Fibroblast of upper back skin (primary cell): ENCODE measurements at places on chromosomes 5 and 9.

DNA sequence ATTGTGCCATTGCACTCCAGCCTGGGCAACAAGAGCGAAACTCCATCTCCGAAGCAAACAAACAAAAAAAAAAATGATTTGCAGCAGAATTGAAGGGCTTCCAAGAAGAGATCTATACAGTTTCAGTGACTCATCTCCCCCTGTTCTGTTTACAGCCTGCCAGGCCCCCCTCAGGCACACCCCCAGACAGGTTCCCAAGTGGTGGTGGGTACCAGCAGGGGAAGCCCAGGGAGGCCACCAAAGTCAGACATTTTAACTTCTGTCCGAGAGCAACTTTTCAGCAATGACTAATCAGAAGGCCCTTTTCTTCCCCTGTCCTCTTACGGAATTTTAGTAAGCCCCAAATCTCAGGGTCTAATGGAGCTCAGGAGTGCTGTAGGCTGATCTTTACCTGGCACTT, 98.7 kb downstream of the PAX5 start:
- DNase-seq: no peak

DNA sequence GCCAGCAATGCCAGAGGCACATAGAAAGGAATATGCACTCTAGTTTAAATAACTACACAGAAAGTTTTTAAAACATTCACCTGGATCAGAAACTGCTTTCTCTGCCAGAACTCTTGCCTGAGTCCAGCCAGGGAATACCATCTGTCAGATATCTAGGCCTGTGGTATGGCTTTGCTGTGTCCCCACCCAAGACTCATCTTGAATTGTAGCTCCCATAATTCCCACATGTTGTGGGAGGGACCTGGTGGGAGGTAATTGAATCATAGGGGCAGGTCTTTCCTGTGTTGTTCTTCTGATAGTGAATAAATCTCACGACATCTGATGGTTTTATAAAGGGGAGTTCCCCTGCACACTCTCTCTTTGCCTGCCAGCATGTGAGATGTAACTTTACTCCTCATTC, 41.5 kb upstream of the KCNV2 start:
- no peak for DNase-seq

DNA sequence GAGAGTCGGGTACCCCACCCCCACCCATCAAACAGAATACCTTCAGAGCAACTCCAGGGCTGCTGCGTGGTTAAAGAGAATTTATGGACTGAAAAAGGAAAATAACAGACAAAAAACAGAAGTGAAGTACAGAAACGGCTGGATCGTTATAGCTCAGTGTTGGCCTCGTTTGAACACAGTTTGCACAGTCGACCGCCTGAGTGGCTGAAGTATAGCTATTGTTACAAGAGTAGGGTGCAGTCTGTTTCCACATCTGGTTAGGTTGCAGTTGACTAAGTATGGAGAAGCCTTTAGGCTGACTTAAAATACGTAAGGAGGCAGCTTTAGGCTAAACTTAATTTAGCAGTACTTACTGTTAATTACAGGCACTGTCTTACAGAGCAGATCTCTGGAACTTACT, 121.2 kb downstream of the GCNT1 start:
- DNase-seq: no peak

DNA sequence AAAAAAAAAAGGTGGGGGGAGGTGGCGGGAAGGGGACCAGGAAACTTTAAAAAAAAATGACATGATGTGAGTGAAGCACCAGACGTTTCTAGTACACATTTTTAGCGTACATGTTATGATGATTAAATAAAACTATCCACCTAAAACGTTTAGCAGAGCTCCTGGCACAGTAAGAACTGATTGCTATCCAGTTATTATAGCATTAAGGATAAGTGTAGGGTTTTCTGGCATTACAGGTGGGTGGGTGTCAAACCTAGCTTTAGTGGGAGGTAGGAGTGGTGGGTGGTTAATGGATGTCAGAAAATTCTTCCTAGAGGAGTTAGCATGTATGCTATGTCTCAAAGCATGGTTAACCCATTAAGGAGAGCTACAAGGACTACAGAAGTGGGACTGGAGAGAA, 2329.5 kb downstream of the MAT2B start:
- DNase-seq: no peak

DNA sequence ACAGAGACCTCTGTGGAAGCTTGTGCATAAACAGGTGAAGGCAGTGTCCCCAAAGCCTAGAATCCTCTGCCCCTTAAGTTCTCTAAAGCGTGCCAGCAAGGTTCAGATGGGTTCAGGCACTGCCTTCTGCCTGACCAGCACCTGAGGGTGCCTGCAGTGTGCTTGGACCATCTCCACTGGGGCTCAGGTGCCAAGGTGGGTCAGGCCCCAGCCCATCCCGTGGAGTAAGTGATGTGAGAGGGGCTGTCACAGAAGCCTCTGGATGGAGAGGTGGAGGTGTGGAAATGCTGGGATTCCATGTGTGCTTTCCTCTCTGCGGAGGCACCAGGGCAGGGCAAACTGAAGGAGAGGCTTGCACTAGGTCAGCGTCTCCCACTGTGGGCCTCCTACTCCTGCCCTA, 118.5 kb downstream of the DAB2IP start:
- DNase-seq: no peak

DNA sequence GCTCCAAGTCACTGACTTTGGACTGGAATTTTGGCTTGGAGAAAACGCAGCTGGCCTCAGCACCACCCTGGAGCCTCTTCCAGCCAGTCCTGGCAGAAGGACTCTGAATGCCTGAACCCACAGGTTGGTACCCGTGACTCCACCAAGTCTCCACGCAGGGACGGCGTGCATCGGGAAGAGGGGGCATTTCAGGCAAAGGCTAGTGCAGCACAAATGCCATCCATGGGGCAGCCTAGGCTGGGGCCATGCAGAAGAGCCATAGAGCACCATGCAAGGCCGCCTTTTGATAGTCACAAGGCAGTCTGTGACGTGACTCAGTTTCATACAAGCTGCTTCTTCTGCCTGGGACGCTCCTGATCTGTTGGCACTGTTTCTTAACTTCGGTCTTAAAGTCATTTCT, 28.0 kb downstream of the GDNF start:
- no peak for DNase-seq

DNA sequence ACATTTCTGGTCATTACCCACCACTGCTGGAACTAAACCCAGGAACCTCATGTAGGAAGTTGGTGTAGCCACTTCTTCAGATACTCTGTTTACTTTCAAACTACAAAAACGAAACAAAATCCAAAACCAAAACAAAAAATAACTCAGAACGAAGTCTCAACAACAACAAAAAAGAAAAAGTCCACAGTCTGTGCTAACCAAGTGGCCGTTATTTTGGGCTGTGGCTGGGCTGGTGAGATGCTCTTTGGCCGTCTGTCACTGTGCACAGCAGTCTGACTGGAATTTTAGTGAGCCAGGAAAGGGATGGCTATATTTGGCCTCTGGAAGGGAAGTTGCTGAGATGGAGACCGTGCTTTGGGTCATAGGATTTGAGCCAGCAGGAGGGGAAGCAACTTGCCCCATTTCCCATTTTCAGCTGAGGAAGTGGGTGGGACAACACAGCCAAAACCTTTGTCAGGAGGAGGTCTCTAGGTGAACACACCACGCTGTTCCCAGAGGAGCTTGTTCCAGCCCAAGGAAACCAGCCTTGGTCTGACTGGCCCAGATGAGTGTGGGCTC, 334.1 kb downstream of the ZSWIM6 start:
- DNase-seq: no peak
